ENCODE measurements at places on chromosomes 2 and 18.

GRCh38 chr2:156700681-156701080 lies 264.5 kb downstream of the GPD2 start:
- no peak overlapping the region for H3K4me3 ChIP-seq
- H3K27ac ChIP-seq, result no peak overlapping the region
- H3K27me3 ChIP-seq, result peaks cover 7% of the 10 kb centered on the region
- no peaks in the 10 kb centered on the region for H3K4me1 ChIP-seq
- H3K36me3 ChIP-seq, result no peaks in the 10 kb centered on the region

DNA sequence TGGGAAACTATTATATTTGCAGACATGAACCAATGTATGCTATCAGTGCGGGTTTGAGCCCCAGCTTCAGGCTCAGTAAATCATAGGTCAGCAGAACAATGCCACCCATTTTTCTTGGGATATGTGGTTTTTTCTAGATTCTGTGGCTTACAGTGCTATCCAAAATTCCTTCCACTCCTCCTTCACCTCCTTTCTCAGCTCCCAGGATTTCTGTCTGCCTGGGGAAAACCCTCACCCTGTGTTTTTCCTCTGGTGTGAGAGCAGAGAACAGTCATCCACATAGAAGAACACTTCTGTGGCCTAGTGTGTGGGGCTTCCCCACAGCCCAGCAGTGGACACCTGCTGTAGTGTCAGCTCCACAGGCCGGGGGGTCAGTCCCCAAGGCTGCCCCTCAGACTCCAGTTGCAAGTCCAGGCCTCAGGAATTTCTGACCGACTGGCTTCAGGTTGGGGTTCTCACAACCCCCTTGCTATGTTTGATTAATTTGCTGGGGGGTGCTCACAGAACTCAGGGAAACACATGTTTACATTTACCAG lies 238.2 kb downstream of the LDLRAD4 start:
- H3K4me3 ChIP-seq, result no peak overlapping the region
- peaks cover 21% of the 10 kb centered on the region for H3K27me3 ChIP-seq
- no peak for DNase-seq
- no peaks in the 10 kb centered on the region for H3K36me3 ChIP-seq

GRCh38 chr18:41461114-41461513 lies 493.9 kb upstream of the PIK3C3 start:
- H3K4me1 ChIP-seq, result no peaks in the 10 kb centered on the region
- no peak for DNase-seq
- no peak overlapping the region for H3K4me3 ChIP-seq
- H3K36me3 ChIP-seq, result no peaks in the 10 kb centered on the region

DNA sequence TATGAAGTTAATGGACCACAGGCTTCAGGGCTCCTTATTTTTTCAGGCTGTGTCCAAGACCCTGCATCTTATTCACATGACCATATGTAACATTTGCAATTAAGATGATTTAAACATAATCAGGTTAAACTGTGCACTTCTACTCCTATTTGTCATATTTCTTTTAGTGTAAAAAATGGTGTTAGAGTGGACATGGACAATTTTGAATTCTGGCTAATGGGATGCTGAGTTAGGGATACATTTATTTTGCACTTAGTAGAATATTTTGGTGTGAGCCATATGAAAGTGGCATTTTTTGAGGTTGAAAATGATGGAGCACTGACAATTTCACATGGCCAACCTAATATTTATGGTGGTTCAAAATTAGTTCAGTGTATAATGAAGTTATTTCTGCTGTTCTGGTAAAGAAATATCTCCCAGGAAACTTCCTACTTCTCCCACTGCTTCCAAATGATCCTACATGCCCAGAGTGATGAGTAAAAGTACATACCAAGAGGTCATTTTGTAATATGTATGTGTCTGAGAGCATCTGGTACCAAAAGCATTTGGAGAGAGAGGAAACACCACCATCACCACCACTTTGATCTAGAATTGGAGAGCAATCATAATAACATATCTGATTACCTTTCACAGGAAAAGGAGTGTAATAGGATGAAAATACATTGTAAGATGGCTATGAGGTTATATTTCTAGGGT lies 36.0 kb downstream of the GULP1 start:
- no peak for DNase-seq
- no peaks in the 10 kb centered on the region for H3K27me3 ChIP-seq
- no peaks in the 10 kb centered on the region for H3K4me1 ChIP-seq
- no peak overlapping the region for H3K4me3 ChIP-seq
- no peaks in the 10 kb centered on the region for H3K36me3 ChIP-seq

DNA sequence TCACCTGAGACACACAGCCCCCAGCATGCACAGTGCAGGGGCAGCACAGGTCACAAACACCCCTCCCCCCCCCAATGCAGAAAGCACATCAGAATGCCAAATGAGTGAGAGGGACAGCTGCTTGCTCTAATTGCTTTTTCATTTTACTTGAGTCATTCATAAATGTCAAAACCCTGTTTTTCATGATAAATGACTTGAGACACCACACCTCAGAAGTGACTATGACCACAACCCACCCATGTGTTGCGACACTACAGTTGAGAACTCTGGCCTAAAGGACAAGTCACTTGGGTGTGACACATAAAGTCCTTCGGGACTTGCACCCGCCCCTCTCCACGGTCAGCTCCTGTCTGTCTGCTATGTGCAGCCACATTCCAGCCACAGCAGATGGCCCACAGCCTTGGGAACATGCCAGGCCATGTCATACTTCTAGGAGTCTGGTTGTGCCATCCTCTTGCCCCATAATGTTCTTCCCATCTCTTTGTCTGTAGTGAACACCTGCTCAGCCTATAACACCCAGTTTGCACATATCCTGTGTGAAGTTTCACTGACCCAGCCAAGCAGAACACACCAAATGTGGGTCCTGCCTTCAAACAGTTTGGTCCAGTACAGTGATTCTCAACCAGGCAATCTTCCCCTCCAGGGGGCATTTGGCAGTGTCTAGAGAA lies 30.2 kb upstream of the RIOK3 start:
- H3K27ac ChIP-seq, result peak overlapping the region; percentile 73
- peak overlapping the region; percentile 25 for H3K4me3 ChIP-seq
- no peaks in the 10 kb centered on the region for H3K27me3 ChIP-seq
